ENCODE measurements at places on chromosomes 3 and 15.

- no peak for DNase-seq
These were observed 18.3 kb downstream of the THBS1 start for GRCh38 chr15:39598958-39599845.

DNA sequence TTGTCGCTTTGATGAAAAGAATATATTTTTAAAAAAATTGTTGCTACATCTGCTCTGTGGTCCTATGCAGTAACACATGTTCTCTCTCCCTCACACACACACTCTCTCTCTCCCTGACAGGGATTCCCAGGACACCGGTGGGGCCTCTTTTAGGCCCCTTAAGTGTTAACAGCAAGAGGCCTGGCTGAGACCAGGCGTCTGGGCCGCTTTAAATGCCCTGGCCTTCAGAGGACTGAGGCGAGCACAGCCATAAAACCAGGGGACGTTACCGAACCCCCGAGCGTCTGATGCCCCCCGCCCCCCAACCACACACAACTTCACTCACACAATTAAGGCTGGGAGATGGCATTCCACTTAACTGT, 1.7 kb downstream of the BNC1 start:
- DNase-seq, result no peak

DNA sequence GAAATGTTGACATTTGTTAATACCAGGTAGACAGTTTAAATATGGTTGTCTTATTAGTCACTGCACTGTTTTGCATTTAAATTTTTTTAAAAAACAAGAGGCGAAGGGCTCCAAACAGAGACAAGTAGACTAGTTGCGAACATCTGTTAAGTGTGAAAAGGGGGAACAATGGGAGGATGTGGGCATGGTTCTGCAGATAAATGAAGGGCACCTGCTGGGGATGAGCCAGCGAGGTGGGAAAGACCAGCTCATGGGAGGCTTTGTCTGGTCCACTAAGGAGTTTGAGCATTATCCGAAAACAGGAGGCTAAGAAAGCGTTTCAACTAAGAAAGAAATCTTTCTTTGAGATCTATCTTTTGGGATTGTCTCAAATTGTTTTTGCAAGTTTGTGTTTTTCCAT, 72.7 kb downstream of the FBN1 start:
- DNase-seq, result no peak

DNA sequence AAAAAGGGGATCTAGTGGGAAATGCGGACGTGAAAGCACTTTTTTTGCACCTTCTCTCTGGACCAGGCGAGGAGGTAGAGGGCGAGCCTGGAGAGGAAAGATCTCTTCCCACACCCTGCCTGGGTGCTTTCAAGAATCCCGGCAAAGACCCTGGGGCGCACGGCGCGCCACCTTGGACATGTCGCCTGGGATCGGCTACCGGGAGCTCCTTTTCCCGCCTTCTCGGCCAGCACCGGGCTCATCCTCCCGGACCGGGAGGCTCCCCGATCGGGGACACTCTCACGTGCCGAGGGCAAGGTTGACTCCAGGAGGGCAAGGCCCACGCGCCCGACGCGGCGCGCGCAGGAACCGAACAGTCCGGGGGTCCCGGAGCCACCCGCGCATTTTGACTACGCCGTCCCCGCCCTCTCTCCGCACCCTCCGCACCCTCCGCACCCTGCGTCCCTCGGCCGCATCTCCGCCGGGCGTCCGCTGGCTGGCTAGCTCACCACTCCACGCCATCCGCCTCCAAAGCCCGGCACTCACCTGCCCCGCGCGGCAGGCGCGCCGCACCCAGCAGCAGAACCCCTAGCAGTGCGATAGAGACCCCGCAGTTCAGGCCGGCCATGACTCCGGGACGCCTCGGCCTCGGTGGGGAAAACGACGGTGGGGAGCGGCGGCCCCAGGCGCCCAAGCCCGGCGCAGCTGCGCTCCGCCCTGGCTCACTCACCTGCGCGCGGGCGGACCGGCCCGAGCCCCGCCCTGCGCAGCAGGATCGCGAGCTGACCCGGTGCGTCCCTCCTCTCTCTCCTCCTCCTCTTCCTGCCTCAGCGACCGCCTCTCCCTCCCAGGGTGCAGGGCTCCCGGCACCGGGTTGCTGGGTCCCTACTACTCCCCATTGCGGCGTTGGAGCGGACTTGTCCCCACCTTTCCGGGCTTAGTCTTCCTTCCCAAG, at the start of gene CDCP1:
Gene CDCP1, minus strand, starts transcription at position 698 of the 934 bp plus-strand sequence. Its CDS starts 91 bp downstream, at position 607.
- no peak for DNase-seq

GRCh38 chr15:39228889-39229288, 352.0 kb upstream of the THBS1 start:
- DNase-seq, result no peak

DNA sequence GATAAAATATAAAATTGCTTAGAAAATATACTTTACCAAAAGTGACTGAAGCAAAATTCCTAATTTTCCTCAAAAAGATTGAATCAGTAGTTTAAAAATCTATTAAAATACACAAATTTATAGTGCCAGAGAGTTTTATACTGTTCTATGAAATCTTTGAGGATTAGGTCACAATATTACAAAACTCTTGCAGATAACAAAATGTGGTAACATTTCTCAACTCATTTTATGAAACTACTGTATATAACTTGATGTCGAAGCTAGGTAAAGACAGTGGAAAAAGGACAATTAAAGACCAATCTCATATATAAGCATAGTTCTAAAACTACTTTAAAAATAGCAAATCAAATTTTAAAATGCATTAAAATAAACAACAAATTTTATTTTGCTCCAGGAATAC, 15.9 kb downstream of the VEPH1 start:
- DNase-seq, result no peak

DNA sequence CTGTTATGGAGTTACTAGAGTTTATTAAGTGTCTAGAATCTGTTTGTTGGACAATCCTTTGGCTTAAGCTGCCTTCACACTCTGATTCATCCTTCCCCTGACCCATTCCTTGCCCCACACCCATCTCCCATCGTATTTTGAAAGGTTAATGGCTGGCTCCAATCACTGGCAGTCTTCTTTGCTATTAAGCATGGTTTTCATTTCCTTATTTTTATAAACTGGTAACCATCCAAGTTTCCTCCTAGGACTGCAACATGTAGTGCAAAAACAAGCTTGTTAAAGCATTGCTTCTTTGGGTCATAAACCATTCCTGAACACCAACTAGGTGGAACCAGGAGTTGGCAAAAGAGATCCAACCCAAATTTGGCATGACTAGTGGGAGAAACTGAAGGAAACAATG, 148.4 kb downstream of the DTWD1 start:
- DNase-seq, result no peak

DNA sequence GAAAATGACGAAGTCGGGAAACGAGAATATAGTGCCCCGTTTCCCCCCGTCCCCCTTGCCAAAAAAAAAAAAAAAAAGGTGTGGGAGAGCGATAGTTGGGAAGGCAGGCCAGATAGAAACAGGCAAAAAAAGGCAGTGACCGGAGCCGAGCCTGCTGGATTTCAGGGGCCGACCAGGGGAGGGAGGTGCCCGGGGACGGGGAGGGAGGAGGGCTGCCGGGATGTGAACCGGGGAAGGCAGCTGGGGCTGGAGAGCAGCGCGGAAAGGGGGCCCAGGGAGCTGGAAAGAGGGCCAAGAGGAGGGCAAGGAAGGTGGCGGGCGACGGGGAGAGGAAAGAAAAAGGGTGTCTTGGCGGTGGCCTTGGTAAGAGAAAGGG, 837 bp downstream of the LRRN1 start:
- DNase-seq, result no peak

- DNase-seq, result no peak
These were observed 317.6 kb upstream of the TGFBR2 start for GRCh38 chr3:30288830-30289229.

DNA sequence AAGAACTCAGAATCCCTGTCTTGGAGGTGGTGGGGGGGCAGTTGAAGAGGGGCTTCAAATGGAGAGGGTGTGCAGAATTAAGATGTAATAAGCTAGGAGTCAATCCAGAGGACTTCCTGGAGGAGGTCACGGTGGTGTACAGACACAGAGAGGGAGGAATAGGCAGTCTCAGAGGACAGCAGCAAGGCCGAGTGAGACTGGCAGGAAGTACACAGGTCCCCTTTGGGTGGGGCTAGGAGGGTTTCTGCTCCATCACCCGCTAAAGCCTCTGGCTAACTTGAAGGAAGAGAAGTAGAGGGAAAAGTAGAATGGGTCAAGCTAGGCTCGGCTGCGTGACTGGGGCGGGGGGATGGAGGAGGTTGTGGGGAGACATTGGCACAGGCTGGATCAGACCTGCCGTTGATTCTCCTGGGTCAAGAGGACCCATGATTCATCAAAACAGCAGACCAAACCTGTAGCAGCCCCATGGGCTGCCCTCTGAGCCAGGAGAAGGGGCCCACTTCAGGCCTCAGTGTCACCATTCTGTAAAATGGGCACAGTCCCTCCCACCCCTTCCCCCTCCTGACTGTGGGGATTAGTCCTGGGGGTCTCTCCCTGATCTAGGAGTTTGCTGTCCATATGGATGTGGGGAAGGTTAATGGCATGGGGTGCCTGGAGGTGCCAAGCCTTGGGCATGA, 16.9 kb downstream of the CSPG4 start:
- no peak for DNase-seq

DNA sequence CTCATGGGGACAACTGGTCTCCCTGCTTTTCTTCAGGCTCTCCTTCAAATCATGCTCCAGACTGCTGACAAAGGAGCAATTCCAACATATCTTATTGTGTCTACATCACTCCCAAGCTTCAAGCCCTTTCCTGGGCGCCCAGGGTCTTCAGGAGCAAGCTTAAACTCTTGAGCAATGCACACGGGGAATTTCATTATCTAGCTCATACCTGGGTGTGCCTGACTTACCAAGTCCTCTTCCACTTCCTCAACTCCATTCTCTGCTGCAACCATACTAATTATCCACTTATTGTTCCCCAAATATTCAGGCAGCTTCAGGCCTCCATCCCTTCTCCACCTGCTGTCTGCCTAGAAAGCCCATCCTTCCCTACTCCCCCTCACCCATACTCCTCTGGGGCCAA, 50.6 kb downstream of the B3GNT5 start:
- no peak for DNase-seq

GRCh38 chr3:31244929-31245817, 287.6 kb upstream of the STT3B start:
- no peak for DNase-seq

- DNase-seq, result no peak
These were observed 486.8 kb downstream of the GBE1 start for GRCh38 chr3:81274671-81275070.

GRCh38 chr15:72227192-72227586, 3.8 kb downstream of the PKM start:
- DNase-seq, result no peak

GRCh38 chr15:78177447-78177873, 28.3 kb downstream of the IDH3A start:
- DNase-seq, result peak; percentile 21

DNA sequence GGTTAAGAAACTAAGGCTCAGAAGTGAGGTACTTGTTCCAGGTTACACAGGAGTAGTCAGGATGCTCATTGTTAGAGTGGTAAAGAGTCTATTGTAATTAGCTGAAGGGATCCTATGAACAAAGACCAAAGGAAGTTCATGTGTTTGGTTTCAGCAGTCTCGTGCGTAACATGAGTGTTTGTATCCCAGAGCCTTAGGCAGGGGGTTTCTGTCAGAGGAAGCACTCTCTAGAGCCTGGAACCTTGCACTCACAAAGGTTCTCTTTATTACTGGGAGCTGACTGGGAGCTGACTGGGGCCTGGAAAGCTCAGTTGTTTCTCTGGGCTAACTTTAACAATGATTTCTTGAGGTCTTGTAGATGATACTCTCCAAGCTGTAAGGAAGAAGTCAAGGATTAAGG, 3.9 kb downstream of the ZNF197 start:
- no peak for DNase-seq

DNA sequence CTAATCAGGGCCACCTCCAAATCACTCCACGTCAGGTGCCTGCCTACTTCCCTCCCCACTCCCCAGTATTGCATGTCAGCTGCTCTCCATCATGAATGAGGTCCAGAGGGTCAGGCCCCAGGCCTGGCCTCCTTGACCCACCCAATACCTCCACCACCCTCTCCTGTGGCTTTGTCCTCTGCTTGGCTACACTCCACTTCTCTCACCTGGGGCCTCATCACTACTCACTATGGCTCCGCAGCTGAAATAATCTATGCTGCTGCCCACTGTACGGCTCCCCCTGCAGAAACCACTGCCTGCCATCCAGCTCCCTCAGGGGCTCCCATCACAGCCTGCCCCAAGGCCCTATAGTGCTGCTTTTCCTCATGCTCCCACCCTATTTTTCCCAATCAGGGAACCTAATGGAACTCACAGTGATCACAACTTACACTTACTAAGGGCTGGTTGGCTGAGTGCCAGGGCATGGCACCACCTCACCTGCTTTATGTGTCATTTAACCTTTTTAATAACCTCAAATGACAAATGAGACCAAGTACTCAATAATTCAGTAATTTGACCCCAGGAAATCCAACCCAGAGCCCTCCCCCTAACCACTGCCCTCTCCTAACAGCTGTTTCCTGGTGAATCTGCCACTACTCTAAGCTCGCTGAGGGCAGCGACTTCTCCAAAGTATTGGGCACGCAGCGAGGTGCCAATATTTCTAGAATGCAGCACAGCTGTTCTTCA, 2.3 kb downstream of the GORASP1 start:
- no peak for DNase-seq

DNA sequence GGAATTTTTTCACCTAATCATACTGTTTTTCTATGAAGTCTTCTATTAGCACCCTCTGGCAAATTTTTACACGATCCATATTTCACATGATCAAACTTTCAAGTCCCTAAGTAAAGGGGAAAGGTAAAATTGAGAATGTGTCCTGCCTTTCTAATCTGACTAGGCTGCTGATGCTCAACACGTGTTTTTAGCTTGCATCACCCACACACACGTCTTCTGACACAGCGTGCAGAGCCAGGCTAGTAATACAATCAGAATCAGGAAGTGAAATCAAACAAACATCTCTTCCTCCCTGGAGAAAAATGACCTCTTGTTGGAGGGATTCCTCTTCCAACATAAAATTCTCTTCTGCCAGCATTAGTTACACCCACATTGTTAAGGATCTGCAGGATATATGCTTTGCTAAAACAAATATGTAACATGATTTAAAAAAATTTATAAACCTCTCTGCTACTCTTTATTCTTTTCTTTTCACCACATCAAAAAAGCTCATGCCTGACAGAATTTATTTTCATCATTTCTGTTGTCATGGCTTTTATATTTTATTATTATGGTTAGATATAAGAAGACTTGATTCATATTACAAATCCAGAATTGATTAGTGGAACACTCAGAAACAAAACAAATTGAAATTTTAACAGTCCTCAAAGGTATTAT, 122.4 kb downstream of the RAP2B start:
- no peak for DNase-seq

GRCh38 chr3:23294770-23295387, 91.8 kb downstream of the UBE2E2 start:
- no peak for DNase-seq

DNA sequence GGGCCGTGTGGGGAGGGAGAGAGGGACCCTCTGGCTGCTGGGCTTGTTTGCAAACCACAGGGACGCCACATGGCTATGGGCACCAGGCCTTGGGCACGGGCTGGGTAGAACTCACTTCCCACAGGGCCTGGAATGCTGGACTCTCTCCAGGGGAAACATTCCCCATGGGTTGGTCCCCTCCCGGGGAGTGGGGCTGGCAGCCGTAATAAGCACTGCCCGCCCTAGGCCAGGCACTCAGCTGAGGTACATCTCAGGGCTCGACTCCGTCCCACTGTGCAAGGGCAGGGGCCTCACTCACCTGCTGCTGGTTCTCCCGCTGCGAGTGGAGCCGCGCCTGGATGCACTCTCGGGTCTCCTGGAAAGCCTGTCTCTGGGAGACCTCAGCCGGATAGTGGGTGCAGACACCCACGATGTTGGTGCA, 96.7 kb downstream of the ADCY5 start:
- no peak for DNase-seq

- no peak for DNase-seq
These were observed 31.6 kb downstream of the CBLB start for GRCh38 chr3:105837143-105837740.

Data from substantia nigra (tissue), 51 donors.